ENCODE measurements at places on chromosomes 6 and 20.
A peak's percentile ranks its signal among the peaks of the same experiment; 100 is the strongest.

DNA sequence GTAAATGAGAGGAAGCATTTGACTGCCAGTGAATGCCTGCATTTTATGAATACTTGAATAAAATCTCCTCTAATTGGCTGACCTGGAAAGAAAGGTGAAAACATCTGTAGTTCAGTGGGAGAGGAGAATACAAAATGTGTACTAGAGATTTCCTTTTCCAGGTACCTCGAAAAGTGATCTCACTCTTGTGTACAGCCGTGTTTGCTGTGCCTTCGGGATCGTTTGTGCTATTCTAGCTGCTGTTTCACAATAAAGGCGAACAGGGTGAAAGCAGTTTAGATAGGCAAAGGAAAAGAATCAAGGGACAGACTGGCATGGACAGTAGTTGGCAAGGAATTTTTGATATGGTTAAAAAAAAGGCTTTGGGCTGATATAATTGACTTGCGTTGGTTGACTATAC, 112.3 kb downstream of the ARID1B start:
- DNase-seq: no peak

DNA sequence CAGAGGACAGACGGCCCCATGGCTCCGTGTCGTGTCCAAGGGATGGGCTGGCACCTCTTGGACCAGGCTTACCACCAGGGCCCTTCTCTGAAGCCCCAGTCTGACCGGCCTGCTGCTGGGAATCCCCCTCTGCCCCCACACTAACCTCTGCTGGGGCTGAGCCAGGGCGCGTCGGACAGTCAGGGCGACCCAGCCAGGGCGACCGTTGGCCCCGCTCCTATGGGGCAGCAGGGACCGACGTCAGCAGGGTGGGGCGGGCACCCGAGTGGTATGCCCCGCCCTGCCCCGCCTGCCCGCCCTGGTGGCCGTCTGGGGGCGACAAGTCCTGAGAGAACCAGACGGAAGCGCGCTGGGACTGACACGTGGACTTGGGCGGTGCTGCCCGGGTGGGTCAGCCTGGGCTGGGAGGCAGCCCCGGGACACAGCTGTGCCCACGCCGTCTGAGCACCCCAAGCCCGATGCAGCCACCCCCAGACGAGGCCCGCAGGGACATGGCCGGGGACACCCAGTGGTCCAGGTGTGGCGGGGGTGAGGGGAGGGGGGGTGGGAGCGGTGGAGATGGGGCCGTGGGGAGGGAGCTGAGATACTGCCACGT, at the start of gene SLC17A9:
SLC17A9 (plus strand) TSS at position 337 of the 595 bp plus-strand sequence; CDS start at position 459, 122 bp downstream.
- DNase-seq: peak; percentile 92

GRCh38 chr20:3165473-3166337, 6.0 kb upstream of the FASTKD5 start:
- DNase-seq: peak; percentile 52

- DNase-seq: no peak
These were observed 255.5 kb downstream of the TAF4 start for GRCh38 chr20:61810066-61810737.

DNA sequence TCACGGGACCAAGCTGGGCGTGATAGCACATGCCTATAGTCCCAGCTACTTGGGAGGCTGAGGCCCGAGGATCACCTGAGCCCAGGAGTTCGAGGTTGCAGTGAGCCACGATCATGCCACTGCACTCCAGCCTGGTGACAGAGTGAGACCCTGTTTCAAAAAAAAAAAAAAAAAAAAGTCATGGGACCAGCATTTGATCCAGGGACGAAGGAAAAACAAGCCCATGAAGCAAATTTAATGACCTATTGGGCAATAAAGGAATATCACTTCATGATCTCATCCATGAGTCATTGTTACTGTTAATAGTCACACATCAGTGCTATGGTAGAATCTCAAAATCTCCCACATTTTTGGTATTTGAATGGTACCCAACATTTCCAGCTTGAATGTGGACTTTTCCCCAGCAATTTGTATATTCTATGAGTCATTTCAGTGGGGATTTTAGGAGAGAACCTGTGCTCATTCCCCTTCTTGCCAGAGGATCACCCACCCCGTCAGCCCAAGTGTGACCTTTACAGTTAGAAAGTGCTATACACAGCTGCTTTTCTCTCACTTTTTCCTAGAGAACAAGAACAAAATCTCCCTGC, 8.5 kb upstream of the SOD2 start:
- DNase-seq: peak; percentile 90
